CD4-positive, alpha-beta T cell treated with Interleukin-6 at 100 ng/mL for 8 hours (primary cell): ENCODE measurements at places on chromosomes 3 and 15.

- no peak for DNase-seq
Measured at GRCh38 chr15:97317163-97317562, 643.3 kb upstream of the ARRDC4 start.

GRCh38 chr3:136671921-136672320 lies 80.3 kb downstream of the STAG1 start:
- DNase-seq, result no peak

DNA sequence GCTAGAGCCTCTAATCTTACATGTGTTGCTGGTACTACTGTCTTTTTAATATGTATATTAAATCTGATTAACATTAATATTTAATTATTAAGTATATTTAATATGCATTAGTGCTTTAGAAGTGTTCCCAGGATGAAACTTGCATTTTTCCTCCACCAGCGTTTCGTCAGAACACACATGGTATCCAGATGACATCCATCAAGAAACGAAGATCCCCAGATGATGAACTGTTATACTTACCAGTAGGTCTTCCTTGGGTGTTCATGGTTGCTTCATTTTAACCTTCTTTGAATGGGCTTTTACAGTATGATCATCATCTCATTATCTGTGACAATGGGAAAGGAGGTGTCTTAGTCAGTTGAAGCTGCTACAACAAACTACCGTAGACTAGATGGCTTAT lies 238.0 kb downstream of the TP63 start:
- DNase-seq, result no peak

- DNase-seq, result no peak
Measured at GRCh38 chr15:89096664-89097063, 8.4 kb downstream of the ABHD2 start.

DNA sequence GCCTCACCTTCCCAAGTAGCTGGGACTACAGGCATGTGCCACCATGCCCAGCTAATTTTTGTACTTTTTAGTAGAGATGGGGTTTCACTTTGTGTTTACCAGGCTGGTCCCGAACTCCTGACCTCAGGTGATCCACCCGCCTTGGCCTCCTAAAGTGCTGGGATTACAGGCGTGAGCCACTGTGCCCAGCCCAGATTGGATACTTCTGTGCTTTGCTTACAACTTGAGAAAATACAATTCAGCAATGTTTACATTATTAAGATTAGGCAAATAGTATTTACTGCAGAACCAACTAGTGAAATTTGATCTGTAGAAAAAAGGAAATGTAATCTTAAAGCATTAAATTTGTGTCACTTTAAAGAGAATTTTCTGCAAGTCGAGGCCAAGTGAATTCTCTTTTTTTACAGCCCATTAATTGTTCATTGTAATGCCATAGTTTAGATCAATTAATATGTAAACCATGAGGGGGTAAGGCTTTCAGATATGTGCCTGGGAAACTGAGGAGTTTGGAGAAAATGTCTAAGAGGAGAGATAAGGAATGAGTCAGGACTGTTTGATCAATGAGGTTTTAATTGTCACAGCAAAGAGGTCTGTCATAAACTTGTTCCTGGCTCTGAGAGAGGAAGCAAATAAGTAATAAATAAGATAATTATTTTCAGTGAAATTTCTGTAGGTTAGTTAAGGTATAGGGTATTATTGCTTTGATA lies 15.3 kb downstream of the PYDC2 start:
- DNase-seq, result no peak

DNA sequence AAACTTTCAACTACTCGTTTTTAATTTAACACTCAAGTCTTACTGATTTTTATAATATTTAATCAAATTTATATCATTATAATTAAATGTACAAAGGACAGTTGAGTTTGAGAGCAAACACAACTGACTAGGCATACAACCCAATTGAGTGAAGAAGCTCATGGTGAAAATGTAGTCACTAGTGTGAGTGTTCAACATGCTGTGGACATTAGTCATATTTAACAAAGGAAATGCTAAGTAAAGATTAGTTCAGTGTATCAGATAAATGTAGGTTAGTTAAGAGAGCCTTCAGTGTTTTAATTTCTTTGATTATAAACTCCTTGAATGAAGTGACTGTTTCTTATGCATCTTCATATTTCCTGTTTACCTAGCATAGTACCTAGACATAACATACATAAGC lies 444.2 kb upstream of the GOLIM4 start:
- no peak for DNase-seq

- no peak for DNase-seq
Measured at GRCh38 chr3:69510481-69511030, 124.7 kb upstream of the FRMD4B start.

DNA sequence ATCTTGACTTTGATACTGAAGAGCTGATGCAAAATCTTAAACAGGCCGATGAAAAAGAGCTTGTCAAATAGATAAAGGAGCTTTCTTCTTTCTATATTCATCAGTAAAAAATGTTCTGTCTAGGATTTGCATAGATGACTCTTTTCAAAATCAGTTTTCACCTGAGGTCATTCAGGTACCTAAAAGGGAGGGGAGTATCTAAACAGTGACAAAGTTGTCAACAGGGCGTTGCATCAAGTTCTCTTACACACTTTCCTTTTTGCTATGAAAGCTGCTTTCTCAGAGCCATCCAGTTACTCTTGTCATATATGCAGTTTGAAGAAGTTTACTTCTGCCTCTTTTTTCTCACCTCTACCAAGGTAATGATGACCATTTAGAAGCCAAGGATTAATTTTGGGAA lies 60.0 kb downstream of the AKAP13 start:
- DNase-seq, result no peak

DNA sequence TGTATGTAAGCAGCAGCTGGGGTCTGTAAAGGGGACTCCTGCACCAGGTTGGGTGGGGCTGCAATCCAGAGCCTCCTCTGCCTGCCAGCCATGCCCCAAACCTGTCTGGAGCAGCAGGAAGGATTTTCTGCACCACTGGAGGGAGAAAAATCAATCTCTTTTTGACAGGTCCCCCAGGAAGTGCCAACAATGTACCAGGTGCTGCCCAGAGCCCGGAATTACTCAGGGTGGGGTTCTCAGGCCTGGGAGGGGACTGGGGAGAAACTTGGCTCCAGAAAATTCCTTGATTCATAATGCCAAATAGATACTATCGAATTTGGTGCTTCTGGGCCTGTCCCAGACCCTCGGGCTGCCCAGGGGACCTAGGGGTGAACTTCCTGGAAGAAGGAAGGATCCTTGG lies 52.6 kb downstream of the WNT7A start:
- DNase-seq, result no peak

- DNase-seq, result peak; percentile 21
Measured at GRCh38 chr3:50194903-50195500, 3.6 kb downstream of the GNAT1 start.
